ENCODE measurements at places on chromosomes 2 and 18. TPM values are rescaled to one million over a fixed set of nuclear protein-coding genes. Genes with fewer than 3 reads are reported as not detected.
A peak's percentile ranks its signal among the peaks of the same experiment; 100 is the strongest.

DNA sequence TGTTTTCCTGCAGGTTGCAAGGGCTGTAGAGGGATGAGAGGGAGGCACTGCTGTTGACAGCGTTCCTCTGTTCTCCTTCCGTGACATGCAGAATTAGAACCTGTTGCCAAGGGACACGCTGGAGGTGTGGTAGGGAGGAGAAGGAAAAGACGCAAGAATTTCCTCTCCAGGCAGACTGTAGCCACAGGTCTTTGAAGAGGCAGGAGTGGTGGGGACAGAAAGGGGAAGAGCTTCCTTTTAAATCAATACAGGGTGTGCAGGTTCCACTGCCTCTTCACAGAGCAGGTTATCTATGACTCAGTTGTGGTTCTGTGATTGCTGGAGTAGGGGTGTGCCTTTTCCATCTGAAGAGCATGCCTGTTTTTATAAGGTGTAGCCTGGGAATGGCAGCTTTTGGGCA lies 133.0 kb downstream of the WDSUB1 start:
- DNase-seq = no peak

DNA sequence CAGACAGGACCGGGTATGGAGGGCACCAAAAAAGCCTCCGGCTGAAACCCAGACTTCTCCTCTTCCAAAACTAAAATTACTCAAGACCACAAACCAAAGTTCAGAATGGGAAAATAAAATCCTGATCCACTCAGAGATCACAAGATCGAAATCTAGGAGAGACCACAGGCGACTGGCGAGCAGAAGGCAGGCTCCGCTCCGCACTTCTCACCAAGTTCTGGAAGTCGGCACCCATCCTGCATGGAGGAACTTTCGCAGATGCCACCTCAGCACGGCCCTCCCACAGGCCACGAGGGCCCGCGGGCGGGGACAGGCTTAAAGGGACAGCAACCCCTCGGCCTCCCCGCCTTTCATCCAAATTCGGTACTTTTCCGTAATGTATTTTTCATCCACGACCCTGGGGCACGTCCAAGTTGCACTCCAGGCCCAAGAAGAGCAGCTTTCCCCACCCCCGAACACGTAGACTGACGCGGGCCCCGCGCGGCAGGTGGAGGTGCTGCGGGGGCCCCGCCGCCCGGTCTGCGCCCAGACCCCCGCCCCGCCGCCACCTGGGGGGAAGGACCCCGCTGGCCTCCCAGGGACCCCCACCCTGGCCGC lies 43.7 kb downstream of the HDLBP start:
- DNase-seq = peak; percentile 79

DNA sequence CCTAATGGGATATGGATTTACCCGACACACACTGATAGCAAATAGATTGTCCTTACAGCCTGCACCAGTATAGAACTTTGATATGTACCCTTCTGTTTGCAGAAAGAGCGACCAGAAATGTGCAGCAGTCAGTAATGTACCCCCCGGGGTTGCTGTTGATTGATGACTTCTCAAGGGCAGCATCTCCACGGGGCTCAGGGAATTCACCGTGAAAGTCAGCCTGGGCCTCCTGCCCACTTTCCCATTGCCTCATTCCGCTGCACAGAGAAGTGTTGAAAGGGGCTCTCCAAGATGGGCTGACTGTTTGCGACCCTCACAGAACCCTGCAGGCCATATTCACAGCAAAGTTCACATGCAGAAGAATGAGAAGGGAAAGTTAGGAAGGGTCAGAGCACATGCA lies 241.3 kb downstream of the PRKCE start:
- DNase-seq = peak; percentile 50

DNA sequence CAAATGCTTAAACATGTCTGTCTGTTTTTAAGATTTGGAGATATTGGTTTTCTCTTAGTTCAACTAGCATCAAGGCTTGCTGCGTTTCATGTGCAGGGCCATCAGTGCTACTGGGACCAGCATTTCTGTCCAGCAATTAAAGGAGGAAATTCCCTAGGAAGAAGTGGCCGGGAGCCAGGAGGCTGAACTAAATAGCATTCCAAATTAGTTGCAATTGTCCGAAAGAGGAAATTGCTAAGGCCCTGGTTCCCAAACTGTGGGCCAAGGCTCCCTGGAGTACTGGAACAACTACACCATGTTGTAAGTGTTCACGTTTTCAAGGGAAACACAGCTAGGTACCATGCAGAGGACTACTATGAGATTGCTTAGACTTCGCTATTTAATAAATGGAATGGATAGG lies 257.9 kb downstream of the PTPRM start:
- DNase-seq = no peak

- DNase-seq = no peak
Observed at GRCh38 chr18:44153981-44154380, 526.7 kb upstream of the SETBP1 start.

DNA sequence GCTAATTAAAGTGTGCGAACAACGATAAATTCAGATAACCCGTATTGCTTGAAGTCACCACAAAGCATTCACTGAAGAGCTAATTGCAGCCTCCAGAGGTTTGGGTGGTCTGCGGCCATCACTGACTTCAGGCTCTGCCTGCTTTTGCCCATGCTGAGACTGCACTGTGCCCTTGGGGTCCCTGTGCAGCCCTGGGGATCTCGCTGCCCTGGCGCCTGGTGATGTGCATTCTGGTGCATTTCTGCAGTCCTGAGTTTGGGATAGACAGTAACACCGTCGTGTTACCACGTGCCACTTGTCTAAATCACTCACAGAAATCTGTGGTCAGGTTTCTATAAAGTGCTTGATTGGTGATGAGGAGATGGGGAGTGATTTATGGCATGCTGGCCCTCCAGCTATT lies 27.6 kb downstream of the LDLRAD4 start:
- no peak for DNase-seq

- peak; percentile 86 for DNase-seq
Observed at GRCh38 chr18:8329186-8329771, 280.0 kb upstream of the RAB12 start.

DNA sequence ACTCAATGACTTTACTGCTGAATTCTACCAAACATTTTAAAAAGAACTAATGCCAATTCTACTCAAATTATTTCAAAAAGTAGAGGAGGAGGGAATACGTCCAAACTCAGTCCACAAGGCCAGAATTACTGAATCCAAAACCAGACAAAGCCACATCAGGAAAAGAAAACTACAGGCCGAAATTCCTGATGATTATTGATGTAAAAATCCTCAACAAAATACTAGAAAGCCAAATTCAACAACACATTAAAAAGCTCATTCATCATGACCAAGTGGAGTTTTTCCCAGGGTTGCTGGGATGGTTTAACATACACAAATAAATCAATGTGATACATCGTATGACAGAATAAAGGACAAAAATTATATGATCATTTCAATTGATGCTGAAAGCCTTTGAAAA lies 103.9 kb upstream of the UBE2E3 start:
- no peak for DNase-seq

- no peak for DNase-seq
Observed at GRCh38 chr2:6864923-6865345, 773 bp downstream of the CMPK2 start.

DNA sequence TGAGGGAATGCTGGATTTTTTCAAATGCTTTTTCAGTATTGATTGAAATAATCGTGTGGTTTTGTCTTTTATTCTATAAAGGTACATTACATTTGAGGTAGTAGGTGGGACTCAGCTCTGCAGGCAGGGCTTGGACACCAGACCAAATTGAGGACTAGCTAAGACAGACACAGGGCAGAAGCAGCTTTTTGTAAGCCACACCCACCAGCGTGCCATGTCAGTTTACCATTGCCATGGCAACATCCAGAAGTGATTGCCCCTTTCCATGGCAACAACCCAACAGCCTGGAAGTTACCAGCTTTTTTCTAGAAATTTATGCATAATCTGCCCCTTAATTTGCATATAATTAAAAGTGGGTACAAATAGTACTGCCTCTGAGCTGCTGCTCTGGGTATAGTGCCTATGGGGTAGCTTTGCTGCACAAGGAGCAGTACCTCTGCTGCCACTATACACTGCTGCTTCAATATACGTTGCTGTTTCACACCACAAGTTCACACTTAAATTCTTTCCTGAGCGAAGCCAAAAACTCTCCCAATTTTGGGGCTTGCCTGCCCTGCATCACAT lies 23.6 kb upstream of the VWA3B start:
- no peak for DNase-seq

DNA sequence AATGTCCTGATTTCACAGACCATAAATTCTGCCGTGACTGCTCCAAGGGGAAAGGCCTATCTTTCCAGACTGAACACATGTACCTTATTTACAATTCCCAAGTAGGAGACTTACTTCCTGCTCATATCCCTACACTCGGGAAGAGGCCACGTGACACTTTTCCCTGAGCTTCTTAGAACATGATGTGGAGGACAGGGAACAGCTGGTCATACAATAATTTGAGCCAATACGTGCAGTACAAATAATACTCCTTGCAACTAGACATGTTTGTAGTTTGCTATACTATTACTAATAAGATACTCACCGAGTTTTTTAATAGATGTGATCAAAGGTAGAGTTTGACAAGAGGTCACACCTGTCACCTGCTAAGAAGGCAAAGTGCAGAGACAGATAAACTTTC lies 256.4 kb downstream of the SP3 start:
- peak; percentile 1 for DNase-seq

M1AP gene
- total RNA-seq = not detected

IL1RL1 gene
- total RNA-seq = under 0.01 TPM

SERPINB13 gene
- total RNA-seq = not detected

IL1RN gene
- not detected for total RNA-seq

LOXL3 gene
- 14.2 TPM for total RNA-seq
